ENCODE measurements at places on chromosomes 13 and 19. TPM values are rescaled to one million over a fixed set of nuclear protein-coding genes. Genes with fewer than 3 reads are reported as not detected.

GRCh38 chr13:30395192-30396158 lies 26.8 kb upstream of the UBE2L5 start:
- DNase-seq, result peak; percentile 83

REEP6 gene
- 33.2 TPM for polyA plus RNA-seq

DNA sequence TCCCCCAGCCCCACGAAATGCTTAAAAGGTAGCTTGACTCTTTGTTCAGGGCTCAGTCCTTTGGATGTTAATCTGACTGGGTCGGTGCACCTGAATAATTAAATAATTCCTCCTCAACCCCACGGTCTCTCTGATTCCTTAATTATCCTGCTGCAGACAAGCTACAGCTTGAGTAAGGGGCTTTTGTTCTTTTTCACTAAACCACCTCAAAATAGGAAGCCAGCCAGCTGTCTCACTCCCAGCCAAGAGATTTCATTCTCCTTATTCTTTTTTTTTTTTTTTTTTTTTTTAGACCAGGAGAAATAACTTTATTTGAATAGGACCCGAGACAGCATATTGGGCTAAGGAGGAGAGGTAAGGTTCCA lies 7.9 kb upstream of the FCGBP start:
- no peak for DNase-seq

GRCh38 chr19:42068756-42069571 lies 1.0 kb downstream of the GRIK5 start:
- DNase-seq, result no peak

ZFP14 gene
- 16.6 TPM for polyA plus RNA-seq

- no peak for DNase-seq
Measured at GRCh38 chr13:39341251-39341650, 261.7 kb downstream of the LHFPL6 start.

All from renal pelvis (tissue), 12 donors.